ENCODE measurements at places on chromosomes 16 and 17.

GRCh38 chr17:10657879-10658278, 770 bp upstream of the MYH3 start:
- no peak for DNase-seq

DNA sequence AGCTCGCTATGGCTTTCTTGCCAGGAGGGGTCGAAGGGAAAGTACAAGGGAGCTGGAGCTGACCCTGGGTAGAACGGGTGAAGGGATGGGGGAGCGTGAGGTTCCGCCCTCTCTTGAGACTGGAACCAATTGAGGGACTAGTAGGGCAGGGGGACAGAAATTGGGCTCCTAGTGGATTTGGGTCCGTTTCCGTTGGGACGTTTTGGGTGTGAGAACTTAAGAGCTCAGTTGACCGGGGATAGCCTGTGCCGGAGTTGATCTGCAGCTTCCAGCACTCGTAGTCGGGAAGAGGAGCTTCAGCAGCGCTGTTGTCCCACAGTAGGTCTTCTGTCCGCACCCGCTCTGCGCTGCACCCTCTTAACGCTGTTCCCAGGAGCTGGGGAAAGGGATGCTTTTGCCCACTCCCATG, 481 bp downstream of the CNTROB start:
- DNase-seq: no peak

DNA sequence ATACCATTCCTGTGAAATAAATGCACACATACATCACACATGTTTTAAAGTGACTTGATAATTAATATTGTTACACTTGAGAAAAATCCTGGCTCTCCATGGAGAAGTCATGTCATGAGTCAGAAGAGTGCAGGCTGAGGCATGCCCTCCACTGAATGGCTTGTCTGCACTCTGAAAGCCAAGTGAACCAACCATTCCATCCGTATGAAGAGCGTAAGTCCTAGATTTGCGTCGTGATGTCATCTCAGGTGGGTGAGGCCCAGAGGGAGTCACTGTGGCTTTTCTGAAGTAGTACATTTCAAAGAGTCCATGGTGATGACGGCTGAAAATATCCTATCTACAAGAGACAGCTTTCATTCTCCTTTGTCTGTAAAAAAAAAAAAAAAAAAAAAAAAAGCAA, 83.5 kb upstream of the IRX5 start:
- no peak for DNase-seq

DNA sequence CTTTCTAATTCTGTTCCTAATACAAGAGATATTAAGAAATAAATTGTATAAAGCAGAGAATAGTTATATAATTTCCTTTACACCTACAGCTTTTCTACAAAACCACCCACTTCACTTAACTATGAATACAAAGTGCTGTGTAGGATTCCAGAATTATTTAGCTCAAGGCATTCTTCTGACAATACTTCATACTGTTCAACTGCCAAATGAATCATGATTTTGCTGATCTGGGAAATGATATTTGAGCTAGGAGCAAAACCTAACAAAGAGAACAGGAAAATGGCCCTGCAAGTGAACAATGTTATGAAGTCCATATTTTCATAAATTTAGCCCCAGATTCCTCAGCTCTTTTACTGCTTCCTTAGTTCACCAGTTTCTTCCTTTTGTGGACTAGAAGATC, 12.9 kb downstream of the BBS2 start:
- no peak for DNase-seq

GRCh38 chr17:72553051-72553755, 432.4 kb downstream of the SOX9 start:
- DNase-seq: no peak

DNA sequence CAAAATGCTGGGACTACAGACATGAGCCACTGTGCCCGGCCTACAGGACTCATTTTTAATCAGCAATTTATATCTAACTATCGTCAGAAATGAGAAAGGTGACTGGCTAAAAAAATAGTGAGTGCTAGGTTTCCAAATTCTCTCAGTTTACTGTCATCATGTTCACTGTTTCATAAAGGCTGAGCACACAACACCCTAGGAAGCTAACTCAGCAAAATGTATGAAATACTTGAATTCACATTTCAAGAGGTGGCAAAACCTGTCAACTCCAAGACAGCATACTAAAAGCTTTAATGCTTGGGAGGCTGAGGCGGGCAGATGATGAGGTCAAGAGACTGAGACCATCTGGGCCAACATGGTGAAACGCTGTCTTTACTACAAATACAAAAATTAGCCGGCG, 16.7 kb downstream of the WDR45B start:
- no peak for DNase-seq

GRCh38 chr17:82332669-82333278, 792 bp downstream of the SECTM1 start:
- DNase-seq: no peak

- DNase-seq: no peak
These were observed 160.9 kb downstream of the SLC39A11 start for GRCh38 chr17:72931635-72932034.

DNA sequence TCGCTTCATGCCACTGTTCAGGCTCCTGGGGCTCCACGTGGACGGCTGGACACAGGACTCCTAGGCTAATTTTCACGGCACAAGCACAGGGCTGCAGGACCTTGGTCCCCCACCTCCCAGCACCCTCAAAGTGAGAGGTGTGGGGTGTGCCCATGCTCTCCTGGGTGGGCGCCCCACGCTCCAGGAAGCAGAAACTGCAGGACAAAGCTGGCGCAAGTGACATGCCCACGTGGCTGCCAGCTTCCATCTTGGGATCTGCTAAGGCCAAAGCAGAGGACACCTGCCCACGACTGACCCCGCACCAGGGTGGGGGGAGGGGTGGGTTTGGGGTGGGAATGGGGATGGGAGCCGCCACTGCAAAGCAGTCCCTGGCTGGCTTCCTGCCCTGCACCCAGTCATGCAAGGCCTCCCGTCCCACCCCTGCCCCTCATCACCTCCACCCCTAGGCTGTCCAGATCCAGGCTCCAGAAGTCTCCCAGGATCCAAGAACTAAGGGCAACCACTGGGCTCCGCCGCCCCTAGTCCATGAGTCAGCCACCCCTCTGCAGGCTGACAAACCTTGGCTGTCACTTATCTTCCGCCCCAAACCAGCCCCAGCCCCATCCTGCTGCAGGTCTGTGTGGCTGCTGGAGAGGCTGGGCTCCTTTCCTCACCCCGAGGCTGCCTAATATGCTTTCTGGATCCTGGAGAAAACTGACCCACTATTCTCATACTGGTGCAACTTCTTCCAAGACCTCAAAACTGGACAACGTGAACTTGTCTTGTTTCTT, 11.1 kb downstream of the USP6 start:
- peak; percentile 58 for DNase-seq

DNA sequence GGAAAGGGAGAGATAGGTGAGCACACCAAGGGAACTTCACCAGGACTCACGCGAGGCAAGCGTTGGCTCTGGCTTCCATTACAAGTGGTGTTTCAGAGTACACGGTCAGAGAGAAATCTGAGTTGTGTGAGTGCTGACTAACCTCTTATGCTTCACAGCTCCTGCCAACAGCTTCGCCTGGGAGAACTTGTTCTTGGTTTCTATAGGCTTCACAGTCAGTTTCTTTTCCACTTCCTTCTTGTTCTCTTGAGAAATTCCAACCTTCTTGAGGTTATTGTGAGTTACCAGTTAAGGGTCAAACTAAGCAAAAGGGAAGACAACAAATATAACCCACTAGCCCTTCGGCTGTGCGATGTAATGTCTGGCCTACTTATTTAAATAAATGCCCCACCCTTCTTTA, 18.9 kb downstream of the PSME3IP1 start:
- no peak for DNase-seq

DNA sequence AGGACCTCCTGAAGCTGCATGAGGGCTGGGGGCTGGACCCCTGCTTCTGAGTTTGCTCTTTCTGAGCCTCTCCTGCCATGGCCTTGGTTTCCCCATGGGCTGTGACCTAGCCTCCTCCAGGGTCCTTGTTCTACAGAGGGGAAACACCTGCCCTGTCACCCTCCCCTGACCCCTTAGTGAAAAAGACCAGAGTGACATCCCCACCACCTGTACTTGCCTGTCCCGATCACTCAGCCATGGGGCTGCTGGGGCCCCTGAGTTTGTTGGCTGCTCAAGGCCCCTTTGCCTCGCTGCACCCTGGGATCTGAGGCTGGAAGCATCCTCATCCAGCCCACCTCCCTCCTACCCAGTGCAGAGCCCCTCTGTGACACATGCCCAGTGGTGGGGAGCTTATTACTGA, 800 bp downstream of the NOD2 start:
- no peak for DNase-seq

Data from vagina (tissue), 2 donors.